Astrocyte of the hippocampus (primary cell): ENCODE measurements at places on chromosomes 11 and 22.

DNA sequence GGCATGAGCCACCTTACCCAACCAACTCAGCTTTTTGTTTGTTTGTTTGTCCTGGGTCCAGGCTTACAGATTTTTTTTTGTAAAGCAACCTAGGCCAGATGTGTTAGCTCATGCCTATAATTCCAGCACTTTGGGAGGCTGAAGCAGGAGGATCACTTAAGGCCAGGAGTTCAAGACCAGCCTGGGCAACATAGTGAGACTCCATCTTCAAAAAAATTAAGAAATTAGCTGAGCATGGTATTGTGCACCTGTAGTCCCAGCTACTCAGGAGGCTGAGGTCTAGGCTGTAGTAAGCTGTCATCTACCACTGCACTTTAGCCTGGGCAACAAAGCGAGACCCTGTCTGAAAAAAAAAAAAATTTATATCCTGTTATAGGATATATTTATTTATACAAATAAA is 28.7 kb upstream of the GRK2 start:
- DNase-seq, result no peak

DNA sequence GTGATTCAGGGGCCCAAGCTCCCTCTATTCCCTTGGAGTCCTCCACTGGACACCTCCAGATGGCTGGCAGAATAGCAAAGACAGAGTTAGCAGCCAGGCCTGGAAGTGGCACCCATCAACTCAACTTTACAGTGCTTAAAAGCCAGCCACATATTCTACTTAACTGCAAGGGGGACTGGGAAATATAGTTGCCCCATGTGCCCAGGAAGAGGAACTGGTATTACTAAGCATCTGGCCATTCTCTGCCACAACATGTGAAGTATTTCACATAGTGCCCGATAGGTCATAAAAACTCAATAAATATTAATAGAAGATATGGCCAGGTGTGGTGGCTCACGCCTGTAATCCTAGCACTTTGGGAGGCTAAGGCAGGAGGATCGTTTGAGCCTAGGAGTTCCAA is 5.5 kb upstream of the IL10RA start:
- no peak for DNase-seq

GRCh38 chr11:28835790-28836189 is 727.6 kb downstream of the METTL15 start:
- DNase-seq, result peak; percentile 78

DNA sequence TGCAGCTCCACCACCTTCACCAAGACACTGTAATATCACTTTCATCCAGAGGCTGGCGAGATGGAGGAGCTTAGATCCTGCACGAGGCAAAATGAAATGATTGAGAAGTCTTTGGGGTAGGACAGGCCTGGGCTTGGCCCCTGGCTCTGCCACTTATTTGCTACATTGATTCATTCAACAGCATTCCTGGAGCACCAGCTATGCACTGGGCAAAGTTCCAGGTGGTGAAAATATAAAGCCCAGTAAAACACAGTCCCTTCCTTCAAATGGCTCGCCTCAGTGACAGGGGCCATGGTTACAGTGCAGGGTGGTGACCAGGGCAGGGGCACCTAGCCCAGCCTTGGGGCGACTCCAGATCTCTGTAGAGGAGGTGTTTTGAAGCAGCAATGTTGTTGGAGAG is 19.7 kb downstream of the ALX4 start:
- peak; percentile 69 for DNase-seq

GRCh38 chr22:28051787-28052356 is 132.8 kb upstream of the PITPNB start:
- peak; percentile 85 for DNase-seq

GRCh38 chr11:63940786-63941185 is 2.0 kb downstream of the NAA40 start:
- DNase-seq, result no peak

DNA sequence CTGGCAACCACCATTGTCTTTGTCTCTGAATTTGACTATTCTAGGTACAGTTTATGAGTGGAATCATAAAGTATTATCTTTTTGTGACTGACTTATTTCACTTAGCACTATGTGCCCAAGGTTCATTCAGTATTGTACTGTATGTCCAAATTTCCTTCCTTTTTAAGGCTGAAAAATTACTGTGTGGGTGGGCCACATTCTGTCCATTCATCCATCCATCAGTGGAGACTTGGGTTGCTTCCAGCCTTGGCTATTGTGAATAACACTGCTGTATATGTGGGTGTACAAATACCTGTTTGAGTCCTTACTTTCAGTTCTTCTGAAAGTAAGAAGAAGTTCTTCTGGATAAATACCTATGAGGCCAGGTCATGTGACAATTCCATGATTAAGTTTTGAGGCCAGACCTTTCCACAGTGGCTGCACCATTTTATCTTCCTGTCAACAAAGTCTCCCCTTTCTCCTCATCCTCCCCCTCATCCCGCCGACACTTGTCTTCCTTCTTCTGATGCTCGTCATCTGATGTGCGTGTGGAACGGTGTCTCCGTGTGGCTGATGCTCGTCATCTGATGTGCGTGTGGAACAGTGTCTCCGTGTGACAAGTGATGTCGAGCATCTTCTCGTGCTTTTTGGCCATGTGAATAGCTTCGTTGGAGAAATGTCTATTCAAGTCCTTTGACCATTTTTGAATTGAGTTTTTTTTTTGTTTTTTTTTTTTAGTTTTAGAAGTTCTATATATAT is 49.5 kb downstream of the SBF1 start:
- DNase-seq, result peak; percentile 31

- DNase-seq, result no peak
These were observed 48.8 kb upstream of the RTL6 start for GRCh38 chr22:44546686-44547310.

DNA sequence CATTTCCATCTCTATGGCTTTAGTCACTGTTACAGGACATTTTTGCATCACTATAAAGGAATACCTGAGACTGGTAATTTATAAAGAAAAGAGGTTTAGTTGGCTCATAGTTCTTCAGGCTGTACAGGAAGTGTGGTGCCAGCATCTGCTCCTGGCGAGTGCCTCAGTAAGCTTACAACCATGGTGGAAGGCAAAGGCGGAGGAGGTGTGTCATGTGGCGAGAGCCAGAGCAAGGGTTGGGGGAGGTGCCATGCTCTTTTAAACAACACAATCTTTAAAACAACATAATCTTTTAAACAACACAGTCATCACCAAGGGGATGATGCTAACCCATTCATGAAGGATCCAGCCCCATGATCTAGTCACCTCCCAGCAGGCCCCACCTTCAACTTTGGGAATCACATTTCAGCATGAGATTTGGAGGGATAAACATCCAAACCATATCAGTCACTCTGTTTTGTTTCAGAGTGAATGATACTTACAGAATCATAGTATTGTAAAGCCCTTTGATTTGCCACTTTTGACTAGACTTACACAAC is 103.3 kb downstream of the PDE3B start:
- no peak for DNase-seq

DNA sequence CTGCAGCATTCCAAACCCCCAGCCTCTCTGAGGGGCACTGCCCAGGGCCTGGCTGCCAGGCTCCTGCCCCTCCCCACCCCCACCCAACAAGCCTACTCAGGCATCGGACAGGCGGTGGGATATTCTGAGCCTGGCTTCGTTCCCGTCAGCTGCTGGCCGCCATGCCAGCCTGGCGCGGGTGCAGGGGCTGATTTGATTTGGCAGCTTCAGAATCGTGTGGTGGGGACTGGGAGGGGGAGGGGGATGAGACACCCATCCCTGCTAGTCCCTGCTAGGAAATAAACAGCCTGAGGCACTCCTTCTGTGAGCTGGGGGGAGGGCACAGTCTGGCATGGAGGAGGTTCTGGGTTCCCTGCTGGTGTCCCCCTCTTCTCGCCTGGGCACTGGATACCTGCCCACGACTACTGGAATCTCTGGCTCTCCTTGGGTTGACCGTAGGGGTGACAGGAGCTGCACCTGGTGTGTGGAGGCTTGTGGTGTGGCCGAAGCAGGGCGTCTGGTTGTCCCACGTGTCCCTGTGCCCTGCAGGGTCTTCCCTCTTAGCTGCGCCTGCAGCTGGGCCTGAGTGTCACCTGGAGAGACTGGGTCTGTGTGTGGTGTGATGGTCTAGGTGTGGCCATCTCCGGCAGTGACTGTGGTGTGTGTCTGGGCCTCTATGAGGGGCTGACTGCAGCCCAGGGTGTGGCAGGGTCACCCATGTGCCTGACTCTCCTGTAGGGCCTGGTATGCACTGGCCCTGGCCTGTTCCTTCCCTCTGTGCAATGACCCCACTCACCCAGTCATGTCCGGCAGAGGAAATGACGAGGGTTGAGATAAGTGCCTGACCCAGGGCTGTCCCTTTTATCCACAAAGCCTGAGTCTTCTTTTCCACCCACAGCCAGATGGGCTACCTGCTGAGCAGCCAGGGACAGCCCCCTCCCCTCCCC is 42.2 kb downstream of the PDE2A start:
- peak; percentile 39 for DNase-seq

GRCh38 chr22:49466878-49467595 is 360.6 kb downstream of the BRD1 start:
- no peak for DNase-seq

GRCh38 chr11:78266451-78266850 is 77.7 kb downstream of the USP35 start:
- no peak for DNase-seq

DNA sequence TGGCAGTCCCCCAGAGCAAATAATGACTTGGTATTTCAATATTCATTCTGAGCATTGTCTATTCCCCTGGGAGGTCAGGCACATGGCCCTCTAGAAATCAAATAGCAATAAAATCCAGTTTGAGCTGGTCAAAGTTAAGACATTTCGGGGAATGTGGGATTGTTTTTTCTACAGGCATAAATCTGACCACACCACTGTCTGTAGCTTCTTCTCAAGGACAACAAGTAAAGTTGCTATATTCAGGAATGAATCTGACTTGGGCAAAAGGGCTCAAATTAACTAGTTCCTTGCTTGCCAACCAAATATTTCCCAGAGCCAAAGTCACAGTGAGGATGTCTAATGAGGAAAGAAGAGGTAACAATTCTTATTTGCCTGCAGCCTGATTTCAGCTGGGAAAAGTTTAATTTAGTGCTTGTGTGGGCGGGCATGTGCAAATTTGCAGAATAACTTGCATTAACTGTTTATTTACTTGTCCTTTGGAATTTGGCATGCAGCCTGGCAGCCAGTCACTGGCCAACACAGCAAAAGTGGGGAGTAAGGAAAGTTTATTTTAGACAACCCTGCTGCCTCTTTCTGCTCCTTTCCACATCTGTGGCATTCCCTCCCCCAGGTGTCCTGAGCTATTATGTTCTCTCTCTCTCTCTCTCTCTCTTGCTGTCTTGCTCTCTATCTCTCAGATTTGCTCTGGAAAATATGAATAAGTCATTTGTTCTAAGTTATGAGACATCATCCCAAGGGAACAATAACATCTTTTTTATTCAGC is 51.2 kb upstream of the ARHGAP20 start:
- DNase-seq, result peak; percentile 87

DNA sequence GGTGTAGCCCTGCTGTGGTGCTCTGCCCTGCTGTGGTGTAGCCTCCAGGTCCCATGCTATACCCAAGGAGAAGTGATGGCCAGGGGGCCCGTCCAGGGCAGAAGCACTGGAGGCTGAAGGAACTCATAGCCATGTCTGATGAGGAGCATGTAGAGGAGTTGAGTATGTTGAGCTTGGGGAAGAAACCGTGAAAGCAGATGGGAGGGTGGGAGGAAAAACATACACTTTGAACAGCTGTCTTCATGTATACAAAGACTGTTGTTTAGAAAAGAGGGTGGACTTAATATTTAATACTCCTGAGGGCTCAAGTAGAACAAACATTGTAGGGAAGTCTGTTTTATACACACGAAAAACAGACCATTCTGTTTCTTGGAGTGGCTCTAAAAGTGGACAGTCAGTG is 26.6 kb upstream of the TTC12 start:
- DNase-seq, result no peak

GRCh38 chr22:43955883-43956782 is 891 bp downstream of the SAMM50 start:
- no peak for DNase-seq

DNA sequence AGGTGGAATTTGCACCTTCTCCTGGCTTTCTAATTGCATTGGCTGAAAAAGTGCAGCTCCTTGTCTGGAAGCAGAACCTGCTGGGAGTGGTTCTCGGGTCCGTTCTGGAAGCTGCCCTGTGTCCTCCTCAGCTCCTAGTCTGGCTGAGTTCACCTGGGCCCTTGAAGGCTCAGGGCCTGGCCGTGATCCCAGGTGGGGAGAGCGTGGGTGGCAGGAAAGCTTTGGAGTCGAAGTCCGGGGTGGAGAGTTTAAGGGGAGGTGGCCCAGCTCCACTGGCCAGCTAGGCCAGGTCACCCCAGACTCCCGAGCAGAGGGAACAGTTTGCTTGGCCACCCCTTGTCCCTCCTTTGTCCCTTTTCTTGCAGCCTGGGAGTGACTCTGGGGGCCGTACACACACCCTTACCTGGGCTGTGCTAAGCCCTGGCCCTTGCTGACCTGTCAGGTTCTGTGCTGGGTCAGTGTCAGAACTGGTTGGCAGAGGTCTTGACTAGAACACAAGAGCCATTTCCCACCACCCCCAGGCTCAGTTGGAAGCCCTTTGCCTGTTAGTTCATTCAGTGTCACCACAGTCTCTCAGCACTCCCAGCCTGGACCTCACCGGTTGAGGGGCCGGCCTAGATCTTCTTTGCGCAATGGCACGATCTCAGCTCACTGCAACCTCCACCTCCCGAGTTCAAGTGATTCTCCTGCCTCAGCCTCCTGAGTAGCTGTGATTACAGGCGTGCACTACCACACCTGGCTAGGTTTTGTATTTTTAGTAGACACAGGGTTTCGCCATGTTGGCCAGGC is 37.3 kb downstream of the LRP5 start:
- DNase-seq, result no peak

- DNase-seq, result no peak
These were observed 2.8 kb upstream of the JHY start for GRCh38 chr11:122879785-122880184.

DNA sequence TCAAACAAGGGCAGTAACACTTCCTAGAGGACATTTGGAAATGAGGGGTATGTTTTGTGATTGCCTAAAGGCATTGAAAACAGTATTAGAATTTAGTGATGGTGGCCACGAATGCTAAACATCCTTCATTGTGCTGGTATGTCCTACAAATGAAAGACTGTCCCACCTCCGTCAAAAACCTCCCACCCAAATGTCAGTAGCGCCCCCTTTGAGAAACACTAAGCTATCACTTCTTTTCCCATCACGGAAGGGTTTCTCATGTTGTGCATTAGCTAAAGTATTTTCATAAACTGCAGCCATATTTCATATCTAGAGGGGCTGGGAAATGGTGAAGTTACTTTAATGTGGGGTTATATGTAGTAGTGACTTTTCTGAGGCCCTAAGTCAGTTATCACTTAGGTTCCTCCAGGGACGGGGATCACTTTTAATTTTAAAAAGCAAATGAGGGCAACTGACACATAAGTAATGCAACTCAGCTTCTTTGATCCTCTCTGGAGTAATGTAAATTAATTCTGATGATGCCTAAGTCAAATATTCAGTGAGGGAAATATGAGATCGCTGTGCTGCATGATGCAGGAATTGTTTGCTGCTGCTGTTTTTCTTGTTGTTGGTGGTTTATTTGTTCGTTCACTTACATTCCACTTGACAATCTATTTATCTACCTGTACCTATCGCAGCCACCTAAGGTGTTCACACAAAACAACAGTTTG is 1403.4 kb upstream of the TENM4 start:
- DNase-seq, result no peak

GRCh38 chr11:118691926-118692830 is 12.7 kb upstream of the TREH start:
- DNase-seq, result peak; percentile 18
